Fibroblast of villous mesenchyme (primary cell): ENCODE measurements at places on chromosomes 16 and 17. TPM values are rescaled to one million over a fixed set of nuclear protein-coding genes. Genes with fewer than 3 reads are reported as not detected.

DNA sequence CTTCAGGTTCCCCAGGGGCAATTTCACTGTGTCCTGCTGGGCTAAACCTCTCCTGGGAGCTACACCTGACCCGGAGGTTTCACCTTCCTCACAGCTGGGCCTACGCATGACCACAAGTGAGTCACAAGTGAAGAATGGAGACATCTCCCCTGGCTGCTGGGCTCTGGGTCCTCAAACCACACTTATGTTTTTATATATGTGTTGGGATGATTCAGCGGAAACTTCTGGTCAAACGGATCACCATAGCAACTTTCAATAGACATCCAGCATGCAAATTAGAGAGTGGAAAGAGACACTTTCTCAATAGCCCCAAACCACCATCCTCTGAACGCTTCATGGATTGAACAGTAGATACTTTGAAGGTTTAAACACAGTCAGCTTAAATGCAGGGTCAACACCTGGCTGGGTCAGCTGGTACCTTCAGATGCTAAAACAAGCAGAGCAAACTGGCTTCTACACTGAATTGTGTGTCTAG, 28.0 kb upstream of the MAF start:
- DNase-seq: peak; percentile 69

Gene TLCD3B
- 0.32 TPM in 1 of 2 replicates, not detected in the other for total RNA-seq

Gene BIRC5
- total RNA-seq: 39.0 and 50.1 TPM in 2 replicates

- no peak for DNase-seq
These were observed 30.6 kb downstream of the CDRT15 start for GRCh38 chr17:14205992-14206461.

Gene SAT2
- 23.3 and 37.0 TPM in 2 replicates for total RNA-seq

DNA sequence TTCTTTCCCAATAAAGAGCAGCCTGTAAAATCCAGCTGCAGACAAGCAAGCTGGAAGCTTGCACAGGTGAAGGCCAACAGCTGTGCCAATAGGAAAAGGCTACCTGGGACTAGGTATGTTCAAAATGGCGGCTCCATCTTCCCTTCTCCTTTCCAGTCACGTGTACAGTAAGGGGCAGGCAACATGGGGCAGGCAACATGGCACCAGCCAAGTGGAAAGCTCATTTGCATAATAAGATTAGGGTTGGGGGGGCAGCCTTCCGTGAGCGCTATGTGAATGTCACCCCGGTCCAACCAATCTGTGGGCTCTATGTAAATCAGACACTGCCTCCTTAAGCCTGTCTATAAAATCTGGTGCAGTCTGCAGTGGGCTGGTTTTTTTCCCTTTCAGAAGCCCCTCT, 31.3 kb downstream of the TVP23A start:
- no peak for DNase-seq

Gene KCTD19
- under 0.01 TPM in 1 of 2 replicates, not detected in the other for total RNA-seq

DNA sequence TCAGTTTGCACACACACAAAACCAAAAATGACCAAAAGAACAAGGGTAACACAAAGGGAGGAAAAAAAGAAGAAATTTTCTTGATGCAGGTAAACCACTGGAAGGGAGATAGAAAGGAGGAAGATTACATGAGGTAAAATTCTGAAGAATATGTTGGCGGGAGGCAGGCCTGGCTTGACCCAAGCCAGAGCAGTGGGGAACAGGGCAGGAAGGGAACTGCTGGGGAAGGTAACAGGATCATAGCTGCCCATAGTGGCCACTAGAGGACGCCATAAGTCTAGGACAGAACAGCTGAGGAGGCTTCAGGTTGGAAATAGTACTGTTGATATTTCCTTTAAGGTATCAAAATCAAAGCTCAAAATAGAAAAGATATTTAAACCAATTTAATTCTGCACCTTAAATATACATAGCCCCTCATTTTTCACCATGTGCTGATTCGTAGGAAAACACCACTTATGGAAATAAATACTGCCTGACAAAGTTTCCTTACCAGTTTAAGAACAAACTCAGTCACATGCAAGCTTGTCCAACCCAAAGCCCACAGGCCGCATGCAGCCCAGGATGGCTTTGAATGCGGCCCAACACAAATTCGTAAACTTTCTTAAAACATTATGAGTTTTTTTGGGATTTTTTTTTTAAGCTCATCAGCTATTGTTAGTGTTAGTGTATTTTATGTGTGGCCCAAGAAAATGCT, 15.5 kb downstream of the VPS35 start:
- peak; percentile 71 for DNase-seq

- no peak for DNase-seq
These were observed 21.6 kb upstream of the MSI2 start for GRCh38 chr17:57234739-57235092.

Gene KRTAP3-1
- total RNA-seq: not detected in 2 replicates

DNA sequence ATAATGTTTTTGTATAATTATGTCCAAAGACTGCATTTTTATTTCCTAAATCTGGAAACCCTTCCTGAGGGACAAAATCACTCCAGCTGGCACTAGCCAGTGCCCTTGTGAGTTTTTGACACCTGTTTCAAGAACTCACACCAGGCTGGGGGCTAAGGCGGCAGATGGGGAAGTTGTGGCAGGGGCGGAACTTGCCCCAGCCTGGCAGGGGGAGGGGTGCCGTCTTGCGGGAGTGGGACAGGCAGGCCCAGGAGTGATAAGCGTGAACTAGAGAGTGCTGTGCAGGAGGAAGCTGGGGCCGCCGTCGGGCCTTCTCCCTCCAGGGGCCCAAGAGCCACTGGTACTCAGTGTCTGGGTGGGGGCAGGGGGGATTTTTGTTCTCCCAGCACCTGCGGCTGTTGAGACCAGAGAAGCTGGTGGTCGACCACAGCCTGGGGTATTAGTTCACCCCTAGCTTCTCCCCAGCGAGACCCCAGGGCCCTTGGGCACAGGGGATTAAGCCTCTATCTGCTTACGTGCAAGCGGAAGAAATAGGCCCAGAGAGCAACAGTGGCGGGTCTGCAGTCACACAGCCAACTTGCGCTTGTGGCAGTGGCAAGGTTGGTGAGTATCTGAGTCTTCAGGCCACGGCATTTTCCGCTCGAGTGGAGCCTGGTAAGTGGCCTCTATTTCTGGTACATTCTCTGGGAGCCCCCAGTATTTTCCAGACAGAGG, 40.2 kb upstream of the PLCG2 start:
- no peak for DNase-seq

Gene JPT1
- total RNA-seq: 163 and 189 TPM in 2 replicates

Gene ZPBP2
- total RNA-seq: not detected in 2 replicates

- DNase-seq: no peak
These were observed 71.6 kb upstream of the ALOX12 start for GRCh38 chr17:6924208-6924607.

Gene GLIS2
- total RNA-seq: 4.3 and 4.8 TPM in 2 replicates

Gene WIPI1
- total RNA-seq: 80.7 and 109 TPM in 2 replicates

GRCh38 chr17:8392274-8392673, 5.4 kb downstream of the RNF222 start:
- no peak for DNase-seq

Gene TOP3A
- 29.0 and 45.8 TPM in 2 replicates for total RNA-seq

DNA sequence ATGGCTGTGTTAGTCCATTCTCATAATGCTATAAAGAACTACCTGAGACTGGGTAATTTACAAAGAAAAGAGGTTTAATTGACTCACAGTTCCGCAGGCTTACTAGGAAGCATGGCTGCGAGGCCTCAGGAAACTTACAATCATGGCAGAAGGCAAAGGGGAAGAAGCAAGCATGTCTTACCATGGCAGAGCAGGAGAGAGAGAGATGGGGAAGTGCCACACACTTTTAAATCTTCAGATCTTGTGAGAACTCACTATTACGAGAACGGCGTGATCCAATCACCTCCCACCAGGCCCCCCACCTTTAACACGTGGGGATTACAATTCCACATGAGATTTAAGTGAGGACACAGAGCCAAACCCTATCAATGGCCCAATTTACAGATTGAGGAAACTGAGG, 96.5 kb downstream of the SDK2 start:
- no peak for DNase-seq

Gene PRSS33
- total RNA-seq: not detected in 2 replicates
